M059J (cell line): ENCODE measurements at places on chromosomes 4 and X. TPM values are rescaled to one million over a fixed set of nuclear protein-coding genes. Genes with fewer than 3 reads are reported as not detected.

Gene HSFX3
- total RNA-seq: not detected in 2 replicates

Gene DSPP
- total RNA-seq: not detected in 2 replicates

Gene GYPE
- total RNA-seq: not detected in 2 replicates

Gene XAGE1A
- total RNA-seq: not detected in 2 replicates

Gene COX7B2
- total RNA-seq: 7.4 TPM in 1 of 2 replicates, not detected in the other

Gene SAGE1
- total RNA-seq: not detected in 2 replicates

Gene SYNPO2
- total RNA-seq: 0.52 and 0.69 TPM in 2 replicates

Gene BMP3
- total RNA-seq: not detected in 2 replicates

Gene AR
- 2.7 and 4.2 TPM in 2 replicates for total RNA-seq

Gene SLC26A1
- not detected in 2 replicates for total RNA-seq

Gene COL4A6
- 0.47 and 0.94 TPM in 2 replicates for total RNA-seq

Gene ZCCHC12
- total RNA-seq: 0.05 TPM in 1 of 2 replicates, not detected in the other

Gene KLHL13
- 4.2 and 4.6 TPM in 2 replicates for total RNA-seq

Gene ADH1A
- not detected in 2 replicates for total RNA-seq

Gene F11
- total RNA-seq: not detected in 2 replicates

Gene CT45A2
- total RNA-seq: not detected in 2 replicates

Gene SERTM2
- 0.64 TPM in 1 of 2 replicates, not detected in the other for total RNA-seq

Gene ZFP92
- not detected in 2 replicates for total RNA-seq

Gene DCLK2
- 14.8 and 18.2 TPM in 2 replicates for total RNA-seq

Gene PRRG3
- not detected in 2 replicates for total RNA-seq
